NCI-H526 treated with DMSO at 0.1 percent for 48 hours (cell line): ENCODE measurements at places on chromosomes 5 and 9.

DNA sequence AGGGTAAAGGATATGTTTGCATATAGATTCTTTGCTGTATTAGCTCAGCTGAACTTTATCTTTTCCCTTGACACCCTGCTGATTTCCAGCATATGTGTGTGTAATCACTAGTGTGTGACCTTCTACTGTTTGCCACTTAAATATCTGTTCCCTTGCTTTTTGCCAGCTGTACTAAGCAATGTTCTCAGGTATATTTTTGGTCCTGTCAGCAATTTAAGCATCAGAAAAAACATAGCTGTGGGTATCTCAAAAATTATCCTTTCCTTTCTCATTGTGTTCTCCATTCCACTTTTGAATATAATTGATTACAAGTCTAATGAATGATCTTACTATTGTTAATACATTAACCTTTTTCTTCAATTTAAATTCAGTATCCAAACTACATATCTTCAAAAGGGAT, 59.2 kb upstream of the CDH10 start:
- DNase-seq: no peak

GRCh38 chr5:333945-334344, 12.4 kb downstream of the AHRR start:
- no peak for DNase-seq

GRCh38 chr5:144275329-144275728, 104.7 kb downstream of the KCTD16 start:
- no peak for DNase-seq

GRCh38 chr5:149870232-149870631, 74.4 kb downstream of the PDE6A start:
- DNase-seq: no peak

GRCh38 chr9:123331346-123332060, 24.5 kb upstream of the CRB2 start:
- no peak for DNase-seq

DNA sequence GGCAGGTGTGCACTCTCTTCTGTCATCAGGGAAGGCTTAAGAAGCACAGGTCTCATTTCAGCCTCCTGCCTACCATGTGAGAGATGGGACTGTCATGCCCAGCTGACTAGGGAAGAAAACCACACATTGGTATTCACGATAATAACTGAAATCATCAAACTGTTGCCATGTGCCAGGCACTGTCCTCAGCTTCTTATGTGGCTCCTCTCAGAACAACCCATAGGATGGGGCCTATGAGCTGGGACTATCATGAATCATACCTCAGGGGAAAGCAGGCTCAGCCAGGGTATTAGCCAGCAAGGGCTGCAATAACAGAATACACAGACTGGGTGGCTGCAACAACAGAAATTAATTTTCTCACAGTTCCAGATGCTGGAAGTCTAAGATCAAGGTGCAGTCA, 3.3 kb downstream of the AFAP1L1 start:
- DNase-seq: no peak

GRCh38 chr9:115261656-115262081, 143.7 kb upstream of the TNC start:
- no peak for DNase-seq

- DNase-seq: no peak
These were observed 475.3 kb upstream of the RIOK2 start for GRCh38 chr5:97658116-97658900.

DNA sequence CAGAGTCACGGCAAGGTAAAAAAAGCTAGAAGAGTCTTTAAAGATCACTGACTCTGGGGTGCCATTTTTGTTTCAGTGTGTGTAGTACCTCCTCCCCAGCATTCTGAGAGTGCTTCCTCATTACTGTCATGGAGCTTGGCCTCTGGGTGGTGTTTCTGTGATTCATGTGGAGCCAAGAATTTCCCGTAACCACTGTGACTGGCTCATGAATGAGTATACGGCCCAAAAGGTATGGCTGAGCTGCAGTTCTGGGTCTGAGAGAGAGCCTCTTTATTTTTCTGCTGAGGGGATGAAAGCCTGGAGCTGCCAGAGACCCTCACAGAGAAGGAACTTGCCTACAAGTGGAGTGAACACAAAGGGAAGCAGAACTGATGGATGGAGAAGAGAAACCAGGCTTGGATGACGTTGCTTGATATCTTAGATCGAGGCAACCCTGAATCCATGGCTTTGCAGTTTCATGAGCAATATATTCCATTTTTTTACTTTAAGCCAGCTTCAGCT, 85.6 kb downstream of the PTTG1 start:
- DNase-seq: no peak

DNA sequence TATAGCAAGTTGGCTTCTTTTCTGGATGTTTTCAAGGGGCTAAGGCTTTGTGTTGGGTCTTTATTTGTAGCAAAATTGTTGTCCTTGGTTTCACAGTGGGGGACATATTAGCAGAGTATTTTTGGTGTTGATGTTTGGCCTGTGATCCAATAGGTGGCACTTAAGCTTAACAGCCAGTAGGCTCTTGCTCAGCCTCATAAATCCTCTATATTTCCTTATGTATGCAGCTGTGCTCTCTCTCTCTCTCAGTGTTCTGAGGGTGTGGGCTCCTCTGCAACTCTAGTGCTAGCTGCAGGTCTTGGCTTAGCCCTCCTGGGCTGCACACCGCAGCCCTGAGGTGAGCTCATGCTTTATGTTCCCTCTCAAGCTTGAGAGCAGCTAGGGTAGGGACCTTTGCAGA, 195.0 kb upstream of the GHR start:
- no peak for DNase-seq

DNA sequence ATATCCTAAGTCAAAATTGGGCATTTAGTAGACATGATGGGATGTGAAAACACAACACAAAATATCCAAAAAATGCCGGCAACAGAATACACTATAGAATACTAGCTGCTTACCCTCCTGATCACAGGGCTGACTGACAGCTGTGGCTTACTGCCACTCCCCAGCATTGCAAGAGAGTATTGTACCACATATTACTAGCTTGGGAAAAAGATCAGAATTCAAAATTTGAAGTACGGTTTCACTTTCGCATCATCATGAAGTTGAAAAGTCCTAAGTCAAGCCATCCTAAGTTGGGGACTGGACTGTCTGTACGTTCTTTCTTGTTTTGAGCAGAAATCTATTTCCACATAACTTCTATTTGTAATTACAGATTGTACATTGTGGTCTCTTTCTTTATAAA, 851.4 kb downstream of the MAT2B start:
- DNase-seq: no peak

DNA sequence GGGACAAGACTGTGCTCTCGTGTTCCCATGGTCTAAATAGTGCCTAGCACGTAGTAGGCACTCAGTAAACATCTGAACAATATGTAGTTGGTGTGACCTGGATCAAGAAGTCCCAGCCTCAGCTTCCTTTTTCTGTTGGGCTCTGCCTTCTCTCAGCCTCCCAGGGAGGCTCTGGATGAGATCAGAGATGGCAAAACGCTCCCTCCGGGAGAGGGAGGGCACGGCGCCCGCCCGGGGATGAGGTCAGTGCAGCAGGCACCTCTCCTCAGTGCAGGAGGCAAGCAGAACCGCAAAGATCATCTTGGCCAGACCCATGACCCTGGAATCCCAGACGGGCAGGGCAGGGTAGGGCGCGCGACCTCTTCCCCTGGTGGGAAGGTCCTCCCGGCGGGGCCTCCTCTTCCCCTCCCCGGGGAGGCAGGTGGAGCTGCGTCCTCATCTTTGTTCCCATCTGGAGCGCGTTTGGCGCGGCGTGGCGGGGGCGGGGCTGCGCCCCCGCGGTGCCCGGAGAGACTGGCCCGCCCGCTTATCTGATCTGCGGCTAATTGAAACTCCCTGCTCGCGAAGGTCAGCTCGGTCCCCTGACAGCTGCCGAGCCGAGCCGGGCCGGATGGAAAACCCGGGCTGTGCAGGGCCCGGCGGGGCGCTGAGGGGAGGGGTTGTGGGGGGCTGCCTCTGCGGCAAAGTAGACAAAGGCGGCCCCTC, 60.9 kb downstream of the CXXC5 start:
- DNase-seq: peak; percentile 74

- DNase-seq: peak; percentile 52
These were observed 631 bp upstream of the RCL1 start for GRCh38 chr9:4792054-4792571.

DNA sequence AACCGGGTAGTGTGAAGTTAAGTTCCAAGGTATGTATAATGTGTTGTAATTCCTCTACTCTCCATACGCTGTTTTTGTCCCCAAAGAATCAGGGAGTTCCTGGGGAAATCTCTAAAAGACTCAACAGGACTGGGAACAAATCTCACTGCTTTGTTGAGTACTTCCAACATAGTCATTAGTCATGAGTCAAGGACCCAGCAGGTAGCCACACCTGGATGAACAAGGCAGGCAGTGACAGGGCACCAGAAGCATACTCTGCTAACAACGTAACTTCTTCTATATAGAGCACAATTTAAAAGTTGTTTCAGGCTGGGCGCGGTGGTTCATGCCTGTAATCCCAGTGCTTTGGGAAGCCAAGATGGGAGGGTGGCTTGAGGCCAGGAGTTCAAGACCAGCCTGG, 126.8 kb downstream of the SLC1A3 start:
- DNase-seq: no peak

- peak; percentile 3 for DNase-seq
These were observed 1.4 kb downstream of the PTGR1 start for GRCh38 chr9:111597852-111598732.

GRCh38 chr5:126359884-126360283, 63.3 kb upstream of the GRAMD2B start:
- DNase-seq: no peak

- DNase-seq: no peak
These were observed 328.8 kb upstream of the PIK3R1 start for GRCh38 chr5:67886761-67887160.
